ENCODE measurements at places on chromosomes 7 and 10. TPM values are rescaled to one million over a fixed set of nuclear protein-coding genes. Genes with fewer than 3 reads are reported as not detected.

The NUTM2E gene
- total RNA-seq = not detected

The PILRA gene
- total RNA-seq = not detected

The PIP gene
- total RNA-seq = not detected

The STEAP1B gene
- 23.4 TPM for total RNA-seq

The GJC3 gene
- total RNA-seq = not detected

The ASAH2 gene
- 3.2 TPM for total RNA-seq

The AKAP9 gene
- 33.9 TPM for total RNA-seq

The SGCE gene
- 116 TPM for total RNA-seq

The ZNF467 gene
- 1.6 TPM for total RNA-seq

The LRRN3 gene
- 7.4 TPM for total RNA-seq

The CHAT gene
- total RNA-seq = not detected

The TMEM273 gene
- total RNA-seq = 0.13 TPM

The CAMK1D gene
- 7.2 TPM for total RNA-seq

The NYAP1 gene
- 2.3 TPM for total RNA-seq

The ABCC2 gene
- 1.2 TPM for total RNA-seq

The PRKG1 gene
- total RNA-seq = 27.2 TPM

The WDR11 gene
- 88.4 TPM for total RNA-seq

The SH2D4B gene
- 0.07 TPM for total RNA-seq

The DLX5 gene
- 0.33 TPM for total RNA-seq

The PRSS37 gene
- total RNA-seq = not detected

The HOXA2 gene
- total RNA-seq = 1.2 TPM

The PRSS2 gene
- not detected for total RNA-seq

The RAB19 gene
- not detected for total RNA-seq

The TDRD1 gene
- total RNA-seq = 0.13 TPM

The TRIM73 gene
- total RNA-seq = 1.3 TPM

The RSBN1L gene
- total RNA-seq = 11.9 TPM

The ZNF212 gene
- total RNA-seq = 5.3 TPM

The CALHM3 gene
- total RNA-seq = not detected

The MYO1G gene
- 0.07 TPM for total RNA-seq

Data from smooth muscle cell of the pulmonary artery (primary cell).